Cardiac muscle cell (in vitro differentiated cells and primary cell): ENCODE measurements at places on chromosomes 1 and 21.

GRCh38 chr1:77874804-77875445 lies 13.5 kb upstream of the NEXN start:
- no peak for DNase-seq

- no peak for DNase-seq
These were observed 25.4 kb upstream of the WDR26 start for GRCh38 chr1:224459966-224460365.

DNA sequence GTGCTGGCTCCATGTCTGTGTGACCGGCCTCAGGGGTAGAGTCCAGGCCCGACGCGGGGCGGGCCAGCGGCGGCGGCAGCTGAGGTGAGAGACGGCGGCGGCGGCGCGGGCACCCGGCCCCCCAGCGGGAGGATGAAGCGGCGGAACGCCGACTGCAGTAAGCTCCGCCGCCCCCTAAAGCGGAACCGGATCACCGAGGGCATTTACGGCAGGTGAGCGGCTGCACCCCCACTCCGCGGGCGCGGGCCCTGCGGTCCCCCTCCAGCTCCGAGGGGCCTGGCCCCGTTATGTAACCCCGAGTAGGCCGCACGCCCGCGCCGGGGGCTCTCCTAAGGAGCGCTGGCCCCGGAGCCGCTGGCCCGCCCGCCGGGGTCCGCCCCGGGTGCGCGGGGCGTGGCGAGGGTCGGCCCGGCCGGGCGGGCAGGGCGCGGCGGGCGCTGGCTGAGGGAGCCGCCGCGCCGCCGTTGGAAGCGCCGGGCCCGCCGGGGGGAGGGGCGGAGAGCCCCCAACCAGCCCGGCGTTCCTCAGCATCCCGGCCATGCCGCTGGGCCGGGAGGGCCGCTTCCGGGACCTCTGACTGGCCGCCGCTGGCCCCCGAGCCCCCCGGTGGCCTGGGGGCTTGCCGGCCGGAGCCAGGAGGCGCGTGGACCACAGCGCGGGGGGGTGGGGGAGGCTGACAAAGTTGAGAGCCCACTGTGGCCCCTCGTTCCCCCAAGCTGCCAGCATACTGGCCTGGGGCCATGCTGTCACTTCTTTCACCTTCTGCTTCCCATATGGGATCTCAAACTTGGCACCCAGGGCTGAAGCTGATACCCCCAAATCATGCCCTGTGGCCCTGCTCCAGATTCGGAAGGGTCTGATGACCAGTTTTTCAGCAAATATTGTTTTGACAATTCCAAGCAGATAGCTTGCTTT lies 527 bp downstream of the MACO1 start:
- DNase-seq, result no peak

- DNase-seq, result peak; percentile 49
These were observed 28.4 kb downstream of the ACP6 start for GRCh38 chr1:147641695-147642592.

DNA sequence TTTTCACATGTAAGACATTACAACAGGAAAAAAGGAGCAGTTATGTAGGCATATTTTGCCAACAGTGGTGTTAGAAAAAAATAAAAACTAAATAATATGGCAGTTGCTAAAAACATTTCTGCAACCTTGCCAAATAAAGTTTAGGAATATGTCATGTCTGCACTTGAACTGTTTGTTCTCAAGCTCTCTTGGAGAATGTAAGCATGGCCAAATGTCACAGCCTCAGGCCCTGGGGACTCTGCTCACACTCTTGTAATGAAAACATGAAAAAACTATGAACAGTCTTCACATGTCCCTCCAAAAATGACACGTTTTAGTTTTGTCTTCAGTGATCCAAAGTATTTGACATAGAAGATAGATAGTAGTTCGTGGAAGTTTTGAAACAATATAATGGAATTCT lies 753.3 kb downstream of the LTN1 start:
- peak; percentile 33 for DNase-seq
